ENCODE measurements at places on chromosomes 11 and 22. TPM values are rescaled to one million over a fixed set of nuclear protein-coding genes. Genes with fewer than 3 reads are reported as not detected.

NLRP6 gene
- not detected for total RNA-seq

CCDC89 gene
- total RNA-seq: not detected

ANO5 gene
- 1.3 TPM for total RNA-seq

HDAC10 gene
- total RNA-seq: 42.4 TPM

- DNase-seq: no peak
Measured at GRCh38 chr22:22773979-22774604, 113.5 kb upstream of the IGLL5 start.

DNA sequence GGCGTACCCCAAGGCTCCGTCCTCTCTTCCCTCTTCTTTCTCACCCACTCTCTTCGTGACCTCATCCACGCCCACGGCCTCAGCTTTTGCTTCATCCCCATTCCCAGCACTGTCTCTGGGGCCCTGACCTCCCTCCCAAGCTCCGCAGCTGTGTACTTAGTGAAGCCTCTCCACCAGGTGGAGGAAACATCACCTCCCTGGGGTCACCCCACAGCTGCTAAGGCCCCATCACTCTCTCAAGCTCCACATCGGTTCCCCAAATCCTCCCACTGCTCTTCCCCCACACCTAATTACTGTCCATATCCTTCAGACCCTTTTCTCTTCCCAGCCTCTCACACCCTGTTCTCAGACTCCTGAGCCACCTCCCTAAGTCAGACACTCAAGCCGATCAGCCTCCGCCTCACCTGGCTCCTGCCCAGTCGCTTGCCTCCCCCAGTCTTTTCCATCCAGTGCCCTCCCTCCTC lies 7.9 kb upstream of the SYT7 start:
- no peak for DNase-seq

DNA sequence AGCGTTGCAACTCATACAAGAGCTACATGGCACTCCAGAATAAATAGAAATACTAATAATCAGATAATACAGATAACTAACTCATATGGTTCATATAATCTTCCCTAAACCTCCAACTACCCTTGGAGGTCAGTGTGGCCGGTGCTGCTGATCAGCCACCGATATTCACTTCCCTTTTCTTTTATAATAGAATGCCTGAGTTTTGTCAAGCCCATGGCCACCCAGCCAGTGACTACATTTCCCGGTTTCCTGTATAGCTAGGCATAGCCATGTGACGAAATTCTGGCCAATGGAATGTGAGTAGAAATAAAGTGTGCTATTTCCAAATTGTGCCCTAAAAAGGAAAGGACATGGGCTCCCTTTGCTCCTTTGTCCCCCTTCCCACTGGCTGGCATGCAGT lies 5.9 kb upstream of the CAT start:
- DNase-seq: no peak
